Hematopoietic multipotent progenitor cell treated with erythropoietin and hydrocortisone succinate and interleukin-3 and kit ligand, for 17 days (in vitro differentiated cells): ENCODE measurements at places on chromosomes 7 and 10.

GRCh38 chr7:29127527-29127926, 18.8 kb downstream of the CPVL start:
- no peak for DNase-seq

GRCh38 chr10:29646238-29646902, 11.6 kb upstream of the SVIL start:
- DNase-seq = no peak

- no peak for DNase-seq
Measured at GRCh38 chr7:92763636-92764423, 72.5 kb downstream of the CDK6 start.

DNA sequence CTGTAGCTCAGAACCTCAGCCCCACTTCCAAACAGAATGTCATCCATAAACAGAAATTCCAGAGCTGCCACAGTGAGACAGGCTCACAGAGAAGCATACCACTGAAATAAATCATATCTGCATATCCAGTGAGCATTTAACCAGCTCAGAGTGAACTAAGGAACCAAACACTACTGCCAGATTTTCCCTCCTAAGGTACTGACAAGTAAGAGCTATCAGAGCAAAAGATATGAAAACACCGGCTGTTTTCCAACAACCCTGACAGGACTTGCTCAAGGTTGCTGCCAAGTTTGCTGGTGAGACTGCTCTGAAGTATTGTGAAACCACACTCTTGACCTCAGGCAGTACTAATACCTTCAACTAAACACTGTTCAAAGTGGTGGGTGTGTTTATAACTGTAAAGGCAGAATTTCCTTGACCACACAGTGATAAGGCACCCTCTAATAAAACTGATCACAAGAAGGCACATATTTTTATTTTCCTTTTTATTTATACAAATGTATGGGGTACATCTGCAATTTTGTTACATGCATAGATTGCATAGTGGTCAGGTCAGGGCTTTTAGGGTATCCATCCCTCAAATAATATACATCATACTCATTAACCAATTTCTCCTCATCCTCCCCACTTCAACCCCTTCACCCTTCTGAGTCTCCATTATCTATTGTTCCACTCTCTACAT, 18.3 kb downstream of the SGMS1 start:
- peak; percentile 76 for DNase-seq

GRCh38 chr10:24000271-24000813, 208.6 kb upstream of the KIAA1217 start:
- no peak for DNase-seq

GRCh38 chr10:70807556-70807955, 8.2 kb upstream of the SGPL1 start:
- no peak for DNase-seq

- DNase-seq = no peak
Measured at GRCh38 chr10:48478469-48478868, 126.4 kb downstream of the ARHGAP22 start.

- no peak for DNase-seq
Measured at GRCh38 chr7:20219062-20219445, 1.9 kb upstream of the MACC1 start.

DNA sequence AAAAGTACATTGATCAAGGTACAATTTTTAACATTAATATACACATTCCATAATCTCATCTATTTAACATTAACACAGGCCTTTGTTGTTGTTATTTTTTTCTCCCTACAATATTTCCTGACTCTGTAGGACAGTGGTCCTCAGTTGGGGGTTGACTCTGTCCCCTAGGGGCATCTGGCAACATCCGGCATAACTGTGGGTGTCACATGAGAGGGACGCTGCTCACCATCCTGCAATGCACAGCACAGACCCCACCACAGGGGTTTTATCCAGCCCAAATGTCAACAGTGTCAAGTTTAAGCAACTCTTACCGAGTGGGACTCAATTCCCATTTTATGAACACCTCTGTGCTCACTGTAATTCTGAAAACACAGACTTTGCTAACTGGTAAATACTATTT, 8.8 kb downstream of the IDI1 start:
- no peak for DNase-seq

- no peak for DNase-seq
Measured at GRCh38 chr10:46092524-46093081, 46.5 kb upstream of the MSMB start.

GRCh38 chr7:11492307-11492706, 339.7 kb downstream of the THSD7A start:
- DNase-seq = no peak

GRCh38 chr7:6032167-6032566, 991 bp downstream of the ANKRD61 start:
- peak; percentile 83 for DNase-seq

DNA sequence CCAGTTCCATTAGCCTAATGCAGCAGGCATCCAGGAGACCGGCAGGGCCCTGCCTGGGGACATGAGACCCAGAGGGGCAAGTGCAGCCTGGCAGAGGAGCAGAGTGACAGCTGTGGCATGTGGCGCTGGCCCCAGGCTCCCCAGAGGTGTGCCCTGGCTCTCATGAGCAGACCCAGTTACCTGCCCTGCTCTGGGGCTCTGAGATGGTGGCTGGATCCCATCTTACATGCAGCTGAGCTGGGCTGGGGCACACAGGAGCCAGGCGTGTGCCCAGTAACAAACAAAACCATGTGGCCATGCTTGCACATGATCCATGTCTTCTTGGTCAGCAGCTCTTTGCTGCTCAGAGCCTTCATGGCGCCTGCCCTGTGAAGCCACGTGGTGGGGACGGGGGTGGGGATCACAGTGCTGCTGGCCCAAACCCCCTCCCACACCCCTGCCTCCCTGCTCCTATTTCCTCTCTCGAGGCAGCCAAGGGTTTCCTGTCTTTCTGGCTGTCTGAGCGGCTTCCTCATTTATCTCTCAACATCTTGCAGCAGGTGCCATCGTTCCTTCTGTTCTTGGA, 40.3 kb upstream of the GTF2I start:
- no peak for DNase-seq

DNA sequence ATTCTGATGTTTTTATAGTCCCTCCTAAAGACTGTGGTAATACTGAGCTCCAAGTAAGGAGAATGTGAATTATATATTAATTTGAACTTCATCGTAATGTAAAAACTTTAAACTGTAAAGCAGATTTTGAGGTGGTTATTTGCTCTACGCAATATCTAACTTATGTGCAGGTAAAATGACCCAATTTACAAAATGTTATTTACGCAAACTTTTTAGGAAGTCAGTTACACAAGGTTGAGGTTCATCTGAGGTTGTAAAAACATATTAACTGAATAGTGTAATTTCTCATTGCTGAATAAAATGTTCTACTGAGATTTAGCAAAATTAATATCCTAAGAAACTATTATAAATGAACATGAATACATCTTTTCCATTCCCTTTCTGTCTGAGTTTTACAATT, 15.8 kb downstream of the GLCCI1 start:
- DNase-seq = no peak

- DNase-seq = no peak
Measured at GRCh38 chr7:73838642-73839041, 3.7 kb downstream of the METTL27 start.

- DNase-seq = no peak
Measured at GRCh38 chr10:113347508-113347907, 205.3 kb upstream of the HABP2 start.

- no peak for DNase-seq
Measured at GRCh38 chr10:78278058-78278404, 244.4 kb downstream of the RPS24 start.

DNA sequence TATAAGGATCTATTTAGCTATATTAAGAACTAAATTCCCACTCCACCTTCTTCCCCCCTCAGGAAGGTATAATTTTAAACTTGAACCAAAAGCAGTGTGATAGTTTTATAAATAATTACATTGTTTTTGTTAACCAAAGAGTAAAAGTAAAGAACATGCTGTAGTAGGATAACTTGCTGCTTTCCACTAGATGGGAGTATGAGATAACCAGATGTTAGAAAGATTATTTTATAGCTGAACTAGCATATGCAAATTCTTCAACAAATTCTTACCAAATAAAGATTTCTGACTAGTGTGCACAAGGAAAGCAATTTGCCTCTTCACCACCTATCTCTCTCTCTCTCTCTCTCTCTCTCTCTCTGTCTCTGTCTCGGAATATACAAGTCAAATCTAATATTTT, 31.8 kb downstream of the TES start:
- DNase-seq = no peak

- no peak for DNase-seq
Measured at GRCh38 chr7:25187932-25188331, 40.4 kb downstream of the NPVF start.

- no peak for DNase-seq
Measured at GRCh38 chr10:133326223-133326551, 10.5 kb downstream of the CALY start.

- no peak for DNase-seq
Measured at GRCh38 chr10:120982507-120982906, 131.3 kb downstream of the WDR11 start.

DNA sequence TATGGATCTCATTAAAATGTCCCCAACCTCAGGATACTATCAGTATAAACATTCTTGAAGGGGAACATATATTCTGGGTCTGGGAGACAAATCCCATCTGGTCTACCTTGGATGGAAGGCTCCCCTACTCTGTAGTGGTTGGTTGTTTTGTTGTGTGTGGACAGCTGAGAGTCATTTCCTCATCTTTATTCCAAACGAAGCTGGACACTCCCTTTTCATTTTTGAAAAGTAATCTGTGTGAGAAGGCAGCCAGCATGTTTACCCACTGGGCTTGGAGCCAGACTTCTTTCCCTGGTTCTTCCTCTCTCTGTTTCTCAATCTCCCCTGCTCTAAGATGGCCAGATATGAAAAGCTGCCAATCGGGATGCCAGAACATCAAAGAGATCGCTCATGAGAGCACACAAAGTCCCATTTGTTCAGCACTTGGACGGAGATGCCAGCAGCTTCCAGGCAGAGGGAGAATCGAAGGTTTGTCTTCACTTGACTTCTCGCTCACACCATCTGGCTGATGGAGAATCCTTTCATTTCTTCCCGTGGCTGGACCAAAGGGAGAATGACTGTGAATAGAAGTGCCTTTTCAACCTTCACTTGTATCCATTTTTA, 108.1 kb upstream of the AGR3 start:
- DNase-seq = no peak

DNA sequence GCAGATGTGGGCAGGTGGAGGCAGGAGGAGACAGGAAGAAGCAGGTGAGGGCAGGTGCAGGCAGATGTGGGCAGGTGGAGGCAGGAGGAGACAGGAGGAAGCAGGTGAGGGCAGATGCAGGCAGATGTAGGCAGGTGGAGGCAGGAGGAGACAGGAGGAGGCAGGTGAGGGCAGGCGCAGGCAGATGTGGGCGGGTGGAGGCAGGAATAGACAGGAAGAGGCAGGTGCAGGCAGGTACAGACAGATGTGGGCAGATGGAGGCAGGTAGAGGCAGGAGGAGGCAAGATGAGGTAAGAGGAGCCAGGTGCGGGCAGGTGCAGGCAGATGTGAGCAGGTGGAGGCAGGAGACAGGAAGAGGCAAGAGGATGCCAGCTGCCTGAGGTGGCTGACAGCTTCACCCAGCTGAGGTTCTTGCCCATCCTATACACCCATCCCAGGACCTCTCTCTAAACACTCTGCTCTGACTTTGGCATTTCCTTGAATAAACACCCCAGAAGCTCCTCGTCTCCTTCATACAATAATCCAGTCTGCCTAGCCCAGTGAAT, 33.0 kb downstream of the PTPRE start:
- no peak for DNase-seq

DNA sequence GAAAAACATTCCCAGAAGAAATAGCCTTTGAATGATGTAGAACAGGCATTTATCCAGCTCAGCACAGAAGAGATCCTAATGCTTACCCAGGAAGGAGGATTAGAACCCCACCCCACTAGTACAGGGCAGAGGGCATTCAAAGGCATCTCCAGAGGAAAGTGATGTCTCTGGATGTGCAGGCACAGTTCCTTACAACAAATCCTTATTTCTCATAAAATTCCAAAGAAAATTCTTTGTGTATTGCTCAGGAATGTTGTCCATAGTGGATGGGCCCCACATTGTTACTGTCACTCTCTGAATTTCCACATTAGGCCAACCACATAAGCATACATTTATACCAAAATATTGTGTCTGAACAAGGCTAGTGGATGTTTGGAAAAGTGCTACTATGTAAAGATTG, 243.0 kb downstream of the ADRA2A start:
- DNase-seq = no peak

- no peak for DNase-seq
Measured at GRCh38 chr10:49322371-49323170, 23.6 kb downstream of the C10orf71 start.

DNA sequence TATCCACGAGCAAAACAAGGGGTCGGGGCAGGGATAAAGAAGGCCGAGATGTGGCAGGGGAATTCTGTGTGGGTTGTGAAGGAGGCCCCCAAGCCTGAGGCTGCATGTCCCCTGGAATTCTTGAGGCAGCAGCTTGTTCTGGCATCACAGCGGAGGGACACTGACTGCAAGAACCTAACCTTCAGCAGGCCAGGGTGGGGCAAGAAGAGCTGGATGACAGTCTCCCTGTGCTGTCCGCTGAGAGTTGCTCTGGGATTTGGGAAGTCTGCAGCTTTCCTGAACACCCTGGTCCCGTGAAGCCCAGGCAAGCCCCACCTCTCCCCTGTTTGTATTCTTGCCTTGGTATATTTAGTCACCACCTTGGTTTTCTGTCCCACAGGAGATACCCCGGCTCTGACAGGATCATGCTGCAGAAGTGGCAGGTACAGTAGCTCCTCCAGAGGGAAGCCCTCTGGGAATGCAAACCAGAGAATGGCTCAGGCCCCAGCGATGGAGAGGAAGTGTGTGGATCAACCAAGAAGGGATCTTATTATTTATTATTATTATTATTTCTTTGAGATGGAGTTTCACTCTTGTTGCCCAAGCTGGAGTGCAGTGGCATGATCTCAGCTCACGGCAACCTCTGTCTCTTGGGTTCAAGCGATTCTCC, 1.9 kb upstream of the LRRC18 start:
- no peak for DNase-seq

DNA sequence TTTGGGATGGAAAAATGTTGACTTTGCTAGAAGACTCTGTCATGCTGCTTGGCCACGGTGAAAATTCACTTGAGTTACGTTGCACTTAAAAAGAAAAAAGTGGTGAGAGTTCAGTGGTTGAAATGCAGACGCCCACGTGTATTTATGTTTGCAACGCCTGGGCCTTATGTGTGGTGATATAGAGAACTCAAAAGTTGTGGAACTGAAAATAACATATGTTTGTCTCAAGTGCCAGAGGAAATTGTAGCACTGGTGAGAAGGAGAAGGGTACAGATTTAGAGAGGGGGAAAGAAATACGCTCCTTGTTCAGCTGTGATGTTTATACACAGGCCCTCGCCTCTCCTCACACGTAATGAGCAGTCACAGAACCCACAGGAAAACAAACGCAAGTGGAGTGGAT, 73.6 kb downstream of the EMX2 start:
- no peak for DNase-seq

DNA sequence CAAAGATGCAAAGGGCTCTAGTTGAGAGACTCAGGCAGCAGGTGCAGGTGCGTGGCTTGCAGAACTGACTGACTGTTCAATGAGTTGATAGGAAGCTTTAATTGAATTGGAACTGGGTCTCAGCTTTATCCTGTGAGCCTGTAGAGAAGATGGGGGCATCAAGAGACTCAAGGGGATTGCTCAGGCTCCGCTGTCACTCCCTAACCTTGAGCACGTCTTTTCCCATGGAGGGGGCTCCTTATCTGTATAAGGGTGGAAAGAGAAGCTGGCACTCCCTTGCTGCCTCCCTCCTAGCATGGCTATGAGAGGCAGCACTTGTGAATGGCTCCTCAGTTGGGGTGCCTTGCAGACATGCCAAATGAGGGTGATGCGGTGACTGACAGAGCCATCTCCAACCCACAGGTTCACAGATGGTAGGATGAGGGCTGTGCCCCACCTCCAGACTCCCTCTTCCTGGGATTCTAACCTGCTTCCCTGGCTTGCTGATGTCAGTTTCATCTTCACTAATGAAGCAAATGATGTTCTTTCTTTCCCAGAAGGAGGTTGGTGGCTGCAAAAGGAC, 12.4 kb upstream of the PLEKHA1 start:
- no peak for DNase-seq
